HS-5 (cell line): ENCODE measurements at places on chromosomes 11 and 22.
A peak's percentile ranks its signal among the peaks of the same experiment; 100 is the strongest.

DNA sequence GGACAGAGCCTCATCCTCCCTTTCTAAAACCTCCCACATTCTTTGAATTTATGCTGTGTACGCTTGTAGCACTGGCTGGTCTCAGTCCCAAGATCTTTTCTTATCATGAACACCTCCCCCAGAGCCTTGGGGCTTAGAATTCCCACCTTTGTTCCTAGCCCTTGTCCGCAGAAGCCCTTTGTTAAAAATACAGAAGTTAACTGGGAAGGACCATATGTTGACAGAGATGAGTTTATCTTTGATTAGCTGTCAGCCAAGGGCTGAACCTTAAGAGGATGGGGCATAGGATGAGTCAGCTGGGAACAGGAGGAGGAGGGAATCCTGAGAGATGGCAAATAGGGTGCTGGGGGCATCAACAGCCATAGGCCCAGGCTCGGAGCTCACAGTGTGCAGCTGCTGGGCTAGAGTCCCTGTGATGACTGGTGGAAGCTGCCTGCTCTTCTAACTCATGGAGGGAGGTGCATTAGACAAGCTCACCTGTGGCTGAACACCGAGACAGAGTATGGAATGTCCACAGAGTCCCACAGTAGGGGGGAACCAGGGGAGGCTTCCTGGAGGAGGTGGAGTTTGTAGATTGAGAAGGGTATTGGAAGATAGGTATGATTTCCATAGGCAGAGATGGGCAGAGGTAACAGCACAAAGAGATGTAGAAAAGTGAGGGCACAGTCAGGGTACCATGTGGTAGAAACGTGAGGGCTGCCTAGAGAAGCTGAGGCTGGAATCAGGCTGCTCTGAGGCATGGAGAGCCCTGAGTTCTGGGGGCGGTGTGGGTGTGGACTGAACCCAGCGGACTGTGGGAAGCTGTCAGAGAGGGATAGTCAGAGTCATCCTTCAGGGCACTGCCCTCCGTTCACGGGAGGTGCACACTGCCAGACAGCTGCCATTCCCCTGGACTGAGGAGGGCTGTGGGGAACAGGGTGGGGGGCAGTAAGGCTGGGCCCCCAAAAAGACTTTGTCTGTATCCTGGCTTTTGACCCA is 9.9 kb downstream of the MICAL2 start:
- DNase-seq: no peak

- no peak for DNase-seq
Measured at GRCh38 chr11:99571094-99571493, 550.3 kb downstream of the CNTN5 start.

- DNase-seq: no peak
Measured at GRCh38 chr11:35316161-35316560, 103.2 kb downstream of the SLC1A2 start.

GRCh38 chr22:27212617-27213177 is 555.3 kb downstream of the MIAT start:
- DNase-seq: peak; percentile 71

GRCh38 chr11:135004495-135004894 is 592.5 kb upstream of the B3GAT1 start:
- DNase-seq: no peak

DNA sequence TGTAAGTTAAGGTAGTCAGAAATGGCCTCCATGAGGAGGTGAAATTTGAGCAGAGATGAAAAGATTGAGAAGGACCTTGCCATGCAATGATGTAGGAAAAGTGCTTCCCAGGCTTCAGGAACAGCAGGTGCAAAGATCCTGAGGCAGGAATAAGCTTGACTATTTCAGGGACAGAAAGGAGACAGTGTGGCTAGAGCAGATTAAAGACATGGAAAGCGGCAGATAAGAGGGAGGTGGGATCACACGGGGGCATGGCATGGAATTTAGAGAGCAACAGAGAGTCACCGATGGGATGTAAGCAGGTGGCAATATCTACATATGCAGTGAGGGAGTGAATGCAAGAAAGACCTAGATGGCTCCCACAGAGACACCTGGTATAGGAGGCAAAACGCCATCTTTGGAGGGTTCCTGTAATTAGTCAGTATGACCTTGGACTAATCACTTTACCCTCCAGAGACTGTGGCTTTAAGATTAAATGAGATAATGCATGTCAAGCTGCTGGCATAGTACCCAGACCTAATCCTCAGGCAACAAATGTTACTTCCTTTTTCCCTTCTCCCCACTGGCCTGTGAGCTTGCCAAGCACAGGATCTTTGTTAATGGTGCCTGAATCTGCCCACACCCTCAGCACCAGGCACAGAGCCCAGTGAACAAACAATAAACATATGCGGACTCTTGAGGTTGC is 24.6 kb upstream of the ACER3 start:
- DNase-seq: peak; percentile 44

GRCh38 chr11:85886089-85887056 is 31.2 kb downstream of the CCDC83 start:
- no peak for DNase-seq

- peak; percentile 82 for DNase-seq
Measured at GRCh38 chr22:27512283-27512761, 289.2 kb downstream of the MN1 start.

DNA sequence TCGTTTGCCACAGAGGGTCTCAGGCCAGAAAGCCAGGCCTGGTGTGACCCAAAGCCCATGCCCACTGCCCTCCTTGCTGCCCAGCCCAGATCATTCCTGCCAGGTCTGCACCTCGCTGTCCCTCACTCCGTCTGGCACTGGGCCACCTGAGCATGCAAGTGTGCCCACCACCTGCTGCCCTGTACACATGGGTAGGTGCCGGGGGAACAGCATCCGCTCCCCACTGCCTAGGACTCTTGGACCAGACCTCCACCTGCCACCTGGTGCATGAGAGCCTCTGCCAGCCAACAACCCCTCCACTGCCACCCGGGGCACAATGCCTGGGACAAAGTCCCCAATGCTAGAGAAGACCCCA is 12.5 kb downstream of the MGAT3 start:
- DNase-seq: no peak

- no peak for DNase-seq
Measured at GRCh38 chr22:22702237-22703202, 58.1 kb downstream of the GGTLC2 start.

DNA sequence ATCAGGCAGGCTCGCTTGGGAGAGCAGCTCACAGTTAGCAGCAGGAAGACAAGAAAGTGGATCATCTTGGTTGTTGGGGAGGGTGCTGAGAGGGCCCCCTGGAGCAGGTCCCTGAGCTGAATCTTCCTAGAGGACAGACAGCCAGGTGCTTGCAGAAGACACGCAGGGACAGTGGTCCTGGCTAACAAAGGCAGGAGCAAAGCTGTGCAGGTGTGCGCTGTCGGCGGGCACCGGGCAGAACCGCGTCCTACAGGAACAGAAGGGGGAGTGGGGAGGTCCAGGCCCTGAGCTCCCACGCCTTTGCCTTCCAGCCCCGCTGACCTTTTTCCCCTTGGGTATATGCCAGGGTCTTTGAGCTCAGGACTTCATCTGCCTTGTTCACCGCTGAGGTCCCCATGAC is 30.1 kb upstream of the PARVB start:
- no peak for DNase-seq

DNA sequence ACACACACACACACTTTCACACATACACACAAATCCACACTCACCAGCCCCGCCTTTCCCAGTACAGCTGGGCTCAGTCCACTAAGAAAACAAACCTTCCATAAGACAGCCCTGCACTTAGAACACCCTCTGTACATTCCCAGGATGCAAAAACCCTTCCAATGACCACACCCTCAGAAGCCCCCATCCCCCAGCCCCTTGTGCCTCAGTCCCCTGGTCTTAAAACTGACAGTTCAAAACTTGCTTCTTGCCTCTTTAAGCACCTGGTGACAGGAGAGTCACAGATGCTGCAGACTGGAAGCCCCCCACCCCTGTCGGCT is 23.0 kb downstream of the APLNR start:
- DNase-seq: no peak

- peak; percentile 99 for DNase-seq
Measured at GRCh38 chr11:14422052-14422813, 63.2 kb upstream of the RRAS2 start.

GRCh38 chr11:30387891-30388861 is 65.3 kb downstream of the ARL14EP start:
- DNase-seq: no peak

DNA sequence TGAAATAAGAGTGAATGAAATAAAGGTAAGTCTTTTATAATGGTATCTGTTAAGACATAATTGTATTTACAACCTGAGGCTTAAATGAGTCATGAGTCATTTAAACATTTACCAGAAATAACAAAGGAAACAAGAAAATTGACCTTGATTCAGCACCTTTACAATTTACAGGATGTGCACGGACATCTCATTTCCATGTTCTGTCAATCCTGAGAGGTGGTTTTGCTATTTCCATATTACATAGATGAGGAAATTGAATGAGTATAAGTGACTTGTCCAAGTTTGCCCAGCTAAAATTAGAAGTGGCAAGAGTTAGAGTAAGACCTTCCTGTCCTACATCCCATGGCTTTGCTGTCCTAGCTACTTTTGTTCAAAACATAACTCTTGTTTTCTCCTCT is 89.1 kb downstream of the TRIM44 start:
- no peak for DNase-seq

DNA sequence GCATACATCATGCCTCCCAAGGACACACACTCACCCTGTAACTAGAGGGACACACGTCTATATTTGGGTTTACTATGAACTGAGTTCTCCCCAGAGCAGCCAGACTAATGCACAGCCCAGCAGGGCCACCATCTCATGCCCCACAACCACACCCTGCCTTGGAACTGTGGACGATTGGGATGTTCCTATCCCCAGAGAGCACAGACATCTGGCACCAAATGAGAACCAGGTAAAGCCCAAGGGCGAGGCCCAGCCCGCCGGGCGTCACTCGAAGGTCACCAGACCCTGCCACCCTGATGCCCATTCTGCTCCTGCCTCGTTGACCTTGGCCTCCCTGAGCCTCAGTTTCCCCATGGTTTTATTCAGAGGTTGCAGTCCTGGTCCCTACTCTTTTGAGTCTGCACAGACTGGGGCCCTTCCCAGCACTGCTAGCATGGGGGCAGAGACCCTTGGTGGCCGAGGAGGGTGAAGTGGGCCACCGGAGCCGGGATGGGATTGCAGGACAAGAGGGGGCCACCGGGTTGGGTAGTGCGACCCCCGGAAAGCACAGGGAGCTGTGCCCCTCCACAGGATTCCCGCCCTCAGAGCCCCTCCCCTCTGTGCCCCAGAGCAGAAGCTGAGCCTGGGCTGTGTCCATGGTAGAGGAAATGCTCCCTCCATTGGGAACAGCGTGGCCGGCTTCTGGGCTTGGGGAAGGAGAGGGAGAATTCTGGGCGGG is 56.8 kb downstream of the IGLL5 start:
- DNase-seq: no peak

- no peak for DNase-seq
Measured at GRCh38 chr11:126188332-126189108, 22.9 kb downstream of the RPUSD4 start.

- DNase-seq: peak; percentile 93
Measured at GRCh38 chr11:35030716-35031213, 108.2 kb upstream of the CD44 start.

GRCh38 chr11:47186076-47186699 is at the start of gene PACSIN3:
Gene PACSIN3, minus strand, starts transcription at chr11:47186434. Its CDS starts 3,707 bp downstream, at chr11:47182727.
- DNase-seq: no peak

- no peak for DNase-seq
Measured at GRCh38 chr11:117998664-117999353, 12.6 kb downstream of the IL10RA start.

- DNase-seq: no peak
Measured at GRCh38 chr11:12798609-12799011, 124.4 kb downstream of the TEAD1 start.

- DNase-seq: no peak
Measured at GRCh38 chr22:50481440-50482106, at the start of gene ADM2. Gene ADM2, plus strand, starts transcription at chr22:50481543. Its CDS starts 305 bp downstream, at chr22:50481848.

DNA sequence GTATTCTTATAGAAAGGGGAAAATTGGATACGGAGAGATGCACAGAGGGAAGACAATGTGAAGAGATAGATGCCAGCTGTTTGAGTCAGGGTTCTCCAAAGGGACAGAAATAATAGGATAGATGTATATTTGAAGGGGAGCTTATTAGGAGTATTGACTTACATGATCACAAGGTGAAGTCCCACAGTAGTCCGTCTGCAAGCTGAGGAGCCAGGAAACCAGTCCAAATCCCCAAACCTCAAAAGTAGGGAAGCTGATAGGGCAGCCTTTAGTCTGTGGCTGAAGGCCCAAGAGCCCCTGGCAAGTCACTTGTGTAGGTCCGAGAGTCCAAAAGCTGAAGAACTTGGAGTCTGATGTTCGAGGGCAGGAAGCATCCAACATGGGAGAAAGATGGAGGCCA is 569.6 kb upstream of the LARGE1 start:
- DNase-seq: no peak

GRCh38 chr11:75341612-75342011 is 9.8 kb downstream of the ARRB1 start:
- DNase-seq: no peak

DNA sequence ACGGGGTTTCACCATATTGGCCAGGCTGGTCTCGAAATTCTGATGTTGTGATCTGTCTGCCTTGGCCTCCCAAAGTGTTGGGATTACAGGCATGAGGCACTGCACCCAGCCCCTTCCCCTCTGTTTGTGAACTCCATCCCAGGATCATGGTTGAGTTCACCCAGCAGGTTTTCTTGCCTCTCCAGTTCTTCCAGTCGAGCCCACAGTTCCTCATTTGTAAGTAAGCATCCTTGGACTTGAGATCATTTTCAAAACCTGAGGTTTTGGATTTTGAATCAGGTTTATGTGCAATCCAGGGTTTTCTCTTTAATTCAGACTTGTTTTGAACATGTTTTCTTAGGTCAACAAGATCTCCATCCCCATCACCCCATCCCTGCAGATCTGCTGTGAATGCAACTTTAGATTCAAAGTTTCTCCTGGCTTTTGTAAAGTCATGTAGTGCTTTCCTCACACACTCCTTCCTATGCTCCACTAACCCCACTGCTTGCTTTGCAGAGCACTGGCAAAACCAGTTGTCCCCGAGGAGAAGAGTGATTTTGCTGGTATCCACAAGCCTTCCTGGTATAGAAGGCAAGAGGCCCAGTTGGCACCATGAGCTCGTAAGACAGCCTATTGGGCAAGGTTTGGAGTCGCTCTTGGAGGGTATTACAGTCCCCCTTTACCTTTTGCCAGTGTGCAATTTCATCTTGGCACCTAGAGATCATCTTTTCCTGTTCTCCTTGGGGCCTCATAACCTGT is 14.7 kb upstream of the VPREB1 start:
- DNase-seq: no peak

DNA sequence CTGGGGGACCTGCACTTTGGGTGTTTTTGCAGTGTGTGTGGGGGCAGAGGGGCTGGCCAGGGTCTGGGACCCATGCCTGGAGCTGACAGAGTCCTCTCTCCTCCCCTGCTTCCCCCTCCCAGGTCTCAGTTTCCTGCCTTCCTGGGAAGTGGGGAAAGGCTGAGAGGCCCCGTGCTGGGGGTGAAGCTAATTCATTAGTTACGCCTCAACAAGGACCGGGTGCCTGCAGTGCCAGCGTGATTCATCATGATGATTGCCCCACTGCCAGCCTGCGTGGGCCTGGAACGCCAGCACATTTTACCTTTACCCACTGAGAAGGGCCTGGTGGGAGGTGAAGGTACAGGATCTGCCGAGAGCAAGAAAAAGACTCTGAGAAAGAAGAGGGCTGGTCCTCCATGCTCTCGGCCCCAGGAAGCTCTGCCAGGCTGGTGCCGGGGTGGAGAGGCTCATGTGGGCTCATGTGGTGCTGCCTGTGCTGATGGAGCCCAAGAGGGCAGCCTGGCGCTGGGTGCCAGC is 2.9 kb upstream of the LRRC10B start:
- no peak for DNase-seq
